ENCODE measurements at places on chromosomes 3 and 15.

GRCh38 chr3:79367803-79368202, 400.0 kb downstream of the ROBO1 start:
- no peak for DNase-seq

DNA sequence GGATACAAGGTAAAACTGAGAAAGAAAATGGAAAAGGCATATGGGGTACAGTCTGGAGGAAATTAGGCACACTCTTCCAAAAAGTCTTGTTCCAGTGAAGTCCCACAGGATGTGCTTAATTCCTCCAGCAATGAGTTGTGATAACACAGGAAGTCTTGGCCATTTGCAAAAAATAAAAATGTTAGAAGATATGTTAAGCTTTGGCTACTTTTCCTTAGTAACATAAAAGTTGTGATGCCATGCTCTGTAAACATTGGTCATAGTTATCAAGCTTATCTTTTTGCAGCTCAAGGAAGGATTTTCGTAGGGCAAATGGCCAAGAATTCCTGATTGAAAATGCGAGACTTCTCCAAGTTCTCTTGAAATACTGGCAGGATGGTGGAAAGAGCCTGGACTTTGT, 26.4 kb downstream of the LNP1 start:
- DNase-seq: no peak

DNA sequence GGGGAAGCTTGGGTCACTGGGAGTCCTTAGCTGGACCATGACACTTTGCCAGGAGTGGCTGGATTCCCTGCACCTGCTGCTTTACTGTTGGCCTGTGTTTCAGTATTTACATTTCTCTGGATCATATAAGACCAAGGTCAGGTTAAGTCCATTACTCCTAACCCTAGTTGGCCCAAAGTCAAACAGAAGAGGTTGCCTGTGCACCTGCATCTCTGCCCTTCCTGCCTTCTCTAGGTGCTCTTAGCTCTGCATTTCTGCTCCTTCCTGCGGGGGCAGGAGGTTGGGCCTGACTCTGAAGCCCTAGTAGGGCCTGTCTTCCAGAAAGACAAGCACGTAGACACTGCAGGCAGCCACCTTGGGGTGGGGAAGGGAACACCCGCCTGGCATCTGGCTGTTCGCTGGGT, 124.3 kb downstream of the RPLP1 start:
- DNase-seq: no peak

- peak; percentile 4 for DNase-seq
Observed at GRCh38 chr3:10758304-10759037, 57.6 kb upstream of the SLC6A11 start.

DNA sequence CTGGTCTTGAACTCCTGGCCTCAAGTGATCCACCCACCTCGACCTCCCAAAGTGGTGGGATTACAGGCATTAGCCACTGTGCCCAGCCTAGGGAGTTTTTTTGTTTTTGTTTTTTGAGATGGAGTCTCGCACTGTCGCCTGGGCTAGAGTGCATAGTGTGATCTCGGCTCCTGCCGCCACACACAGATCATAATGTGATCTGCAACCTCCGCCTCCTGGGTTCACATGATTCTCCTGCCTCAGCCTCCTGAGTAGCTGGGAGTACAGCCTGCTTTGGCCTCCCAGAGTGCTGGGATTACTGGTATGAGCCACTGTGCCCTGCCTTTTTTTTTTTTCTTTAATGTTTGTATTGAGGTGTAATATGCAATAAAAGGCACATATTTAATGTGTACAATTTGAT, 78.2 kb downstream of the SMAD3 start:
- DNase-seq: no peak

DNA sequence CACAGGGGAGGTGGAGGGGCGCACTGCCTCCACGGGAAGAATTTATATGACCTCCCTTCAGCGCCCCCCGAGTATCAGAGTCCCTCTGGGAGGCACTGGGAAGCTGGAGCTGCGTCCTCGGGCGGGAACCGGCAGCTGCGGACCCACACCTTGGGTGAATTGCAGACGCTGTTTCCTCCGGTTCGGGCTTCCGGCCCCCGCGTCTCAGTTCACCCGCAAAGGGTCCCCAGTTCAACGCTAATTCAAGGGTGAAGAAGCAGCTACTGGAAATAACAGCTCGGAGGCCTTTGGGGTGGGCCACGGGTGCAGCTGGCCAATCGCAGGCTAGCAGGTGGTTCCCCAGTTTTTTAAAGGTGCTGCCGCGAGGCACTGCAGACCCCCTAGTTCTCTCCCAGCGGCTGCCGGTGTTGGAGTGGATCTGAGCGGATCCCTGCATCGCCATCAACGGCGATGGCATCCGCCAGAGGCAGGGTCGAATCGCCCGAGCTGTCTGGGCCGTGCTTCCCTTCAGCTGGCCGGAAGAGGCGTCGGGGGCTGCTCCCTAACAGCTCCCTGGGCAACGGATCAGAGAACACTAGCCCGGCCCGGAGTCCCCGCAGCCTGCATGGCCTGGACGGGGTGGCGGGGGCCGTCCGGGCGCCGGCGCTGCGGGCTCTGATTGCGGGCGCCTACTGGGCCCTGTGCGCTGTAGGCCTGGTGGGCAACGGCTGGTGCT, 19.4 kb upstream of the ADAMTS7 start:
- DNase-seq: no peak

DNA sequence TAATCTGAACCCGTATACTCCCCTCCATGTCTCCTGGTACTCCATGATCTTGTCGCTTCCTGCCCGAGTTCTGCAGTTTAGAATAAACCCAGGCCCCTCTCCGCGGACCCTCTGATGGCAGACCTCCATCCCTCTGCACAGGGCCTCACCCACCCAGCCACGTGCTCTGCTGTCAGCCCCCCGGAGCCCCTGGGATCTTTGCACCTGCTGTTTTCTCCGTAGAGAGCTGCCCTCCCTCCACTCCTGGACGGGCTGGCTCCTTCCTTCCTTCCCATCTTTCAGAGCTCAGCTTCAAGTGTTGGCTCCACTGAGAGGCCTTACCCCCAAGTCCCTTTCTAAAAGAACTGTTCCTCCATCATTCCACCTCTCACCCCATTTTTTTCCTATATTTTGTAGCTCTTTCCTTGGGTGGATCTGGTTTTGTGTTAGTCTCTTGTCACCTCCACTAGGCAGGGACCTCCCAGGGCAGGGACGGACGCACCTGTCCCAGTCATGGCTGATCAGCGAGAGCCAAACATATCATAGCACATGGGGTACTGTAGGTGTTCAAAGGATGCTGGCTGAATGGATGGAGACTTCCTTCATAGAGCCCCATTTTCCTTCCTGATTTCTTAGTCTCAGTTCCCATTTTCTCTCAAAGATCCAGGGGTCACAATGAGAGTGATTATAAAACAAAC, 106.6 kb downstream of the VGLL4 start:
- no peak for DNase-seq

GRCh38 chr3:155912579-155913190, 42.2 kb downstream of the GMPS start:
- DNase-seq: no peak

- no peak for DNase-seq
Observed at GRCh38 chr3:72690629-72691028, 157.6 kb downstream of the SHQ1 start.

- DNase-seq: no peak
Observed at GRCh38 chr3:131216801-131217200, 164.8 kb upstream of the NUDT16 start.

GRCh38 chr3:152272771-152273242, 4.1 kb downstream of the MBNL1 start:
- DNase-seq: peak; percentile 68

DNA sequence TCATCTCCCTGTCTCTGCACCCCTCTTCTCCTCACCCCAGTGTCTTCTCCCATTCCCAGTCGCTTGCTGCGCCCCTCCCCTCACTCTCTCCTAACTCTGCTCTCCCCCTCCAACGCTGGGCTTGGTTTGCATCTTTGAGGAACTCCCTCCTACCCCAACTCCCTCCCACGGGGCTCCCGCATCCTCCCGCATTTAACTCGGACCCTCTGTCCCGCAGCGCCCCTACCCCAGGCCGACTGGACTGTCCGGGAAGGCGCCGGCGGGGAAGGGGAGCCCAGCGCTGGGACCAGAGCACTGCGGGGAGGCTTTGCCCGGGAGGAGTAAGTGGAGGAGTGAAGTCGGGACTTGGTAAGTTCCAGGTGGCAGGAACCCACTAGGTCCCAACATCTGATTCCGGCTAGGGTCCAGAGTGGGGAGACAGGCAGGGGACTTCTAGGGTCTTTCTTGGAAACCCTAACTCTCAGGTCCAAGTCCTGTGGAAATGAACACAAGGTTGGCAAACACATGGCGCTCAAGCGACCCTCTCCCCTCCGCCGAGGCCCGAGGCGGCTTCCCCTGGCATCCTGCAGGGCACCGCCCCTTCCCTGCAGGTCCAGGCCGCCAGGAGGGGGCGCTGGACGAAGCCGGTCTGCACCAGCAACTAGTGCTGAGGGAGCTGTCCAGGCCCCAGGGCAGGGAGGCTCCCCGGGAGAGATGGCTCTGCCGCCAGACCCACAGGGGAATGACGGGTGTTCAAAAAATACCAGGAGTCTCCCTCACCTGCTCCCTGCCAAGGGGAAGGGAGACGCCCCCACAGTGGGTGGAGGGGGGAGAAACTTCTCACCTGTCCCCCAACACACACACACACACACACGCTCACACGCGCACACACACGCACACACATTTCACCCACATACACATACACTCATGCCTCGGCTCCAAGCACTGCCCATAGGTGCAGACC, 53.2 kb downstream of the LHFPL4 start:
- DNase-seq: peak; percentile 13

DNA sequence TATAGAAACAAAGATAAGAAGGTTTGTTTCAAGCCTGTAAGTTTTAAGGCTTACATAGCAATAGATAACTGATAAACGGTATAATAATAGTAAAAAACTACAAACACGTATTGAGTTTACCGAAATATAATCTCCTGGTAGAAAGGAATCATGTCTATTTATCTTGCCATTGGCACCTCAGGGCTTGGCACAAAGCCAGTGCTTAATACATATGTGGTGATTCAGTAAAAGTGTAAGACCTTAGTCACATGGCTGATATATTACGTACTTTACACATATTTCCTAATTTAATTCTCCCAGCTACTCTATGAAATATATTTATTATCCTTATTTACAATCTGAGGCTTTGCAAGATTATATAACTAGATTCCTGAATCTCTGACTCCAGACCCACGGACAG, 32.0 kb upstream of the SLCO3A1 start:
- DNase-seq: no peak

GRCh38 chr15:69812861-69813261, 284.9 kb downstream of the TLE3 start:
- DNase-seq: no peak

GRCh38 chr15:80635953-80636352, 59.2 kb upstream of the ABHD17C start:
- no peak for DNase-seq

DNA sequence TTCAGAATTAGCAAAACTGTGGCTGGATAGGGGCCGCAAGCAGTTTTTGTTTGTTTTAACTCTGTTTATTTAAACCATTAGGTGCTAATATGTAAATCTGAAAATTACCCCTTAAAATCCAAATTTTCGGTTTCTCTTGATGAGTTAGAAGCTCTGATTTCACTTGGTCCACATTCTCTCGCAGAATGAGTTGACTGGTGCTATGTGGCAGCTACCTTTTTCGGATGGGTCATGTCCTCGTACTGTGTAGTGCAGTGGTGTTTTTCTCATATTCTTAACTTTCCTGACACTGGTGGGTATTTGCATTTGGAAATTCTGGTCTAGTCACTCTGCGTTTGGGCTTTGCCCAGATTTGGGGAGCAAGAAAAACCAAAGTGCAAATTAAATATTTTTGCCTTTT, 87.1 kb downstream of the DIPK2A start:
- no peak for DNase-seq

DNA sequence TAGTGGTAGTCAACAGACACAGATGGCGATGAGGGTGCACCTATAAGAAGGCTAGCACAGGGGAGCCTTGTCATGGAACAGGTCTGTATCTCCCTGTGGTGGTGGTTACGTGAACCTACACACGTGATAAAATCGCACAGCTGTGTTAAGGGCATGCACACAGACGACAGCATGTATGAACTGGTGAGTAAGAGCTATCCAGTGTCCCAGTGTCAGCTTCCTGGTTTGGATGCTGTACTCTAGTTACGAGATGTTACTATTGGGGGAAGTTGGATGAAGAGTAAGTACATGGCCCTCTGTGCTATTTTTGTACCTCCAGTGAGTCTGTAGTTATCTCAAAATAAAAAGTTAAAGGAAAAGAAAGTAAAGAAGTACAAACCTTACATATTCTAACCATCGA, 38.2 kb downstream of the MTMR10 start:
- no peak for DNase-seq

- DNase-seq: no peak
Observed at GRCh38 chr3:20682573-20682972, 496.6 kb upstream of the SGO1 start.

GRCh38 chr3:157086060-157086750, 73.7 kb downstream of the CCNL1 start:
- DNase-seq: no peak

DNA sequence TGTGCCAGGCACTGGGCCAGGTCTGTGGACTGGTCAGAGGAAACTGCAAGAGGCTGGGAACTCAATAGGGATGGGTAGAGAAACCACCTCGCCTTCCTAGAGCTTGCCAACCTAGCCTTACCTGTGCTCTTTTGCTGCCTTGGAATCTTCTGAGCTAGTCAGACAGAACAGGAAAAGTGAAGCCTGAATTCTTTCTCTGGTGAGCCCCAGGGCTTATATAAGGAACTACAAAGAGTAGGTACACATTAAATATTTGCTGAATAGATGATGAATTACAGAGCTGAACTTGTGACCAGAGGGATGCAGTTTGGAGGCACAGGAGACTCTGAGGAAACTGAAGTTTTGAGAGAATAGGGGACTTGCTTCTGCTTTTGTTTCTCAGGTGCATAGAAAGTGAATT, 15.6 kb upstream of the FBXW12 start:
- DNase-seq: no peak

GRCh38 chr15:25596644-25597562, 158.1 kb upstream of the UBE3A start:
- DNase-seq: no peak

DNA sequence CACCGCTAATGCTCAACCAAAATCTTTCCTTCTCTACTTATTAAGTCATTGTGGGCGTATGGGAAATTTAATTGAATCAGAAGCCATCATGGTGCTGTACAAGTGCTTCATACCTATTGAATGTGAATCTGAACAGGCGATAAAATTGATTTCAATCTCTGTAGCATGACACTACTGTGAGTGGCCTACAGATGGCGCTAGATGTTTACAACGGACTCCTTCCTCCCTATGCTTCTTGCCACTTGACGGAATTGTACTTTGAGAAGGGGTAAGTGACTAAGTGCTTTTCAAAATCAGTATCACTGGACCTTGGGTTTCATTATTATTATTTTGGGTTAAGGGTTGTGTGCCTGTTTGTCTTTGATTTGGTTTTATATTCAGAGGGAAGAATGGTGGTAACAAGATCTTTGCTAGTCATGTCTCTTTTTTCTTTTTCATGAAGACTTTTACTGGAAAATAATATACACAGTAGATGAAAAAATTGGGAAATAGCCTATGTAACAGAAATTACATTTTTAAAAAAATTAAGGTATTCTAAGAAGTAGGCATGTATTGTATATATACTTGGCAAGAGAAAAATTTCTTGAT, 35.4 kb downstream of the ACP3 start:
- DNase-seq: peak; percentile 46

DNA sequence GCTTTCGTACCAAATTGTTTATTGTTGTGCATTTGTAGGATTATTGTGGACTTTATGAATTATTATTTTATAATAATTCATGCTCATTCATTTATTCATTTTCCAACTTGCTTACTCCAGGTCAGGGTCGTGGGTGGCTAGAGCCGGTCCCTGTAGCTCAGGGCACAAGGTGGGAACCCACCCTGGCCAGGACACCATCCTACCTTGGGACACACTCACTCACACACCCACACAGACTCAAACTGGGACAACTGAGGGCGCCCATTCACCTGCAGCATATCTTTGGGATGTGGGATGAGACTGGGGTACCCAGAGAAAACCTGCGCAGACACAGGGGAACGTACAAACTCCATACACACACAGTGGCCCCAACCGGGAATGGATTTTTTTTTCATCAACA, 40.6 kb downstream of the SSUH2 start:
- no peak for DNase-seq

Measured in stimulated activated CD4-positive, alpha-beta T cell treated with anti-CD3 and anti-CD28 coated beads, Interleukin-2, amount 100 ng/mL, for 4 hours (primary cell).